ENCODE measurements at places on chromosomes 2 and 18.

- DNase-seq: peak; percentile 68
Observed at GRCh38 chr2:165794536-165794928, 485 bp upstream of the GALNT3 start.

DNA sequence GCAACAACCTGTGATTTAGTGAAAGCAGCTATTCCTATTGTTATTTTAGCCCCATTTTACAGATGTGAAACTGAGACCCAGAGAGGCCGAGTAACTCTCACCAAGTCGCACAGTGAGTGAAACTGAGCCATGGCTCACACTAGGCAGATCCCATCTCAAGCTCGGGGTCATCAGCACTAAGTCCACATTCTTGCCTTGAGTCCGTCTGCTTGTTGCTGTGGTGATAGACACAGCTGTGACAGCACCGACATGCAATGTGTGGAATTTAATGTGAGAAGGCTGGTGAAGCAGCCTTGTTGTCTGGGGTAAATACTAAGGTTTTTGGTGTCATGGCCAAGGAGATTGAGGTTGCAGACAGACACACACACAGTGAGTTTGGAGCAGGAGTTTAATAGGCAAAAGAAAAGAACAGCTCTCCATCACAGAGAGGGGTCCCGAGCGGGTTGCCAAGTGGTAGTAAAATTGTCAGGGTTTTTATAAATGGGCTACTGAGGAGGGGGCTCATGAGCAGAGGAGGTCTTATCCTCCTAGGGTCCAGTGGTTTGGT is 40.2 kb upstream of the GMCL1 start:
- DNase-seq: no peak

- DNase-seq: no peak
Observed at GRCh38 chr18:48557640-48558174, 18.9 kb downstream of the CTIF start.

DNA sequence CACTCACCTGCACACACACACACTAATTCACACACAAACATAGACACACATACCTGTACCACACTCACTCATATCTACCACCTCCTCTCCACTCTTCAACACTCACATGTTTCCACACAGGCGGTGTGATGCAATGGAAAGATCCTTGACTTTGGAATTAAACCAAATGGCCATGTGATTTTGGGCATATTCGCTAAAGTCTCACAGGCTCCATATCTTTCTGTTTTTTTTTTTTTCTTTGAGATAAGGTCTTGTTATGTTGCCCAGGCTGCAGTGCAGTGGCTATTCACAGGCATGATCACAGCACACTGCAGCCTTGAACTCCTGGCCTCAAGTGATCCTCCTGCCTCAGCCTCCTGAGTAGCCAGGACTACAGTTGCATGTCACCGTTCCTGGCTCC is 91.1 kb upstream of the MEX3C start:
- no peak for DNase-seq

DNA sequence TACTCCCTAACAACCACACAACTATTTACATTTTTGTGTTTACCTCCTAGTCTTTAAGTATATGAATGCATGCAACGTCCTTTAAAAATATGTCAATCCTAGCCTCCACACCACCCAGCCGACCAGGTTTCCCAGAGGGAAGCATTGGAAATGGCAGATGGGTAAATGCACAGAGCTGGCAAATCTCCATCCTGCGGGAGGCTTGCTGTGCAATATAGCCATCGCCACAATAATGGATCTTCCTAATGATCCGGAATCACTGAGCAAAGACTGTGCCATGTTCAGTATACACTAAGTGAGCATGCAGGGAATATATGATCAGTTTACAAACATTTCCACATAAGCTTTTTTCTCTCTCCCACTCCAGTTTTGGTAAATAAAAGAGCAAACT is 131.8 kb downstream of the NEDD4L start:
- DNase-seq: no peak

GRCh38 chr2:170685591-170685990 is 29.5 kb upstream of the SP5 start:
- DNase-seq: no peak

GRCh38 chr18:44733069-44733753 is 52.5 kb downstream of the SETBP1 start:
- no peak for DNase-seq

GRCh38 chr2:35116151-35116550 is 1239.4 kb upstream of the CRIM1 start:
- DNase-seq: no peak

GRCh38 chr2:20567159-20567925 is 83.6 kb downstream of the HS1BP3 start:
- no peak for DNase-seq

GRCh38 chr2:145038041-145038525 is 518.2 kb upstream of the ZEB2 start:
- DNase-seq: no peak

GRCh38 chr2:148751907-148752306 is 107.4 kb downstream of the EPC2 start:
- DNase-seq: no peak

GRCh38 chr2:36705326-36706020 is 9.0 kb downstream of the VIT start:
- no peak for DNase-seq

GRCh38 chr2:98664323-98664722 is 55.9 kb downstream of the UNC50 start:
- no peak for DNase-seq

- DNase-seq: no peak
Observed at GRCh38 chr18:56305583-56305982, 332.8 kb downstream of the TXNL1 start.

GRCh38 chr18:54423831-54424230 is 66.1 kb downstream of the C18orf54 start:
- DNase-seq: no peak

DNA sequence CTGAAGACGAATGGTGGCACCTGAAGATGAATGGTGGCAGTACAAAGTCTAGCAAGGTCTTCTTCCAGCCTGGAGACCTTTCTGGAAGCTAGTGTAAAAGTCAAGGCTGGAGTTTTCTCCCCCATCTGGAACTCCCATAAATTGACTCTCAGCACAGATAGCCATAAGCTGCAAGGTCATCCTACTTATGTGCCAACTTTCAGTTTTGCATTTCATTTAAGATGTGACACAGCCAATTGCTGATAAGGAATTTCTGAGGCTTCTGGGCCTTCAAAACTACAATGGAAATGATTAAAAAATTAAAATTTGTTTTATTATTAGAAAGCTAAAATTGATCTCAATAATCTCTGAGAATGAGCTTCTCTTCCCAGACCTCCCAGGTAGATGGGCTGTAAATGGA is 10.2 kb downstream of the XDH start:
- DNase-seq: no peak

DNA sequence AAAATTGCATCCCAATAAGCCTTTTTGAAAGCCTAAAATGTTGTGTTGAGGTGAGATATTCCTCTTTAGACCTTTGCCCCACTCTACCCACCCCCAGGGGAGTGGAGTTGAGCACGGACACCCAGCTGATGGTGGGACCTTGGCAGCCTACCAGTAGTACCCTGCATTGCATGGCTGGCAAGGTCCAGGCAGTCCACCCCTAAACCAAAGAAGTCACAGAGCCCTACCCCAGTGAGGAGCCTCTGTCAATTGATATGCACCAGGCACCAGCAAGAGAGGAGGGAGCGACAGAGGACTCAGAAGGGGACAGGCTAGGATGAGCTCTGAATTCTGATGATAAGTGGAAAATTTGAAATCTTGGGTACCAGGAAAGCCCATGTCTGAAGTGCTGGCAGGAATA is 38.6 kb downstream of the MARCO start:
- no peak for DNase-seq

- no peak for DNase-seq
Observed at GRCh38 chr2:142140434-142140845, 9.6 kb upstream of the LRP1B start.

- DNase-seq: no peak
Observed at GRCh38 chr2:218405746-218406208, 6.1 kb downstream of the CTDSP1 start.

DNA sequence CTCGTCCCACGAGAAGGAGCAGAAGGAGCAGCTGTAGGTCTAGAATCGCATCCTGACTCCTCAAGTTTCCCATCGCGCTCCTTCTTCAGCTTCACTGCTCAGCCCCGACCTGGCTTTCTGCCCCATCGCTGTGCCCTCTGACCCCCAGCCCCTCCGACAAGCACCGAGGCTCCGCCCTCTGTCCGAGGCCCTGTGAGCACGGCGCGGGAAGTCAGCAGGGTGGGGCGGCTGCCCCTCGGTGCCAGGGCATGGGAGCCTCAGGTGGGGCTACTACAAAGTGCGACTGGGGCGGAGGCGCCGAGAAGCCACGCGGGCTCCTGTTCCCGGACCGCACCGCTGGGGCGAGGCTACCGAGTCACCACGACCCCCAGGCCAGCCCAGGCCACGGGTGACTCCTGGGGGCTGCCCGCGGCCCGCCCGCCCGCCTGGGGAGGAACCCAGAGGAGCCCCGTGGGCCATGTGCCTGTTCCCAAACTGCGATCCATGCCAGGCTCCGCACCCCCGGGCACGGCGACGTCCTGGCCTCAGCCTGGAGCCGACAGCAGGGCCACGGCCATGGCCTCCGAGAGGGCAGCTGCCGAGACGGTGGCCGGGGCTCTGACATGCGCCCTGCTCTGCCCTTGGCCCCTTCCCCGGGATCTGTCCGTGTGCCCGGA is 36.6 kb upstream of the ID2 start:
- no peak for DNase-seq

GRCh38 chr18:79000997-79001396 is 21.4 kb downstream of the SALL3 start:
- DNase-seq: no peak

- no peak for DNase-seq
Observed at GRCh38 chr2:150141226-150142001, 346.1 kb downstream of the RND3 start.

DNA sequence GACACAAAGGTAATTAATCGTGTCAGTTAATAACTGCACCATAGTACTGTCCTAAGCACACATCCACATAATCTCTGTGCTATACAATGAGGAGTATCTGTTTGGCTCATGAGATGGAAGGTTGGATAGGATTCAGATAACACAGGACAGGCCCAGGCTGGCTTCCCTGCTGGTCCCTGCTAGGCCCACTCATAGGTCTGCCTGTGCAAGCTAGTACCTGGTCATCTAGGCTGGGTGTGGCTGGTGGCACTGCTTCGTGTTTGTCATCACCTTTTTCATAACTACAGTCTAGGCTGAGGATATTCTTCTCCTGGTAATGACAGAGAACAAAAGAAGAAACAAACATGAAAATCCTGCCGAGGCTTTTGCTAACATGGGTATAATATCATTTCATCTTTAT is 392.8 kb downstream of the TRIB2 start:
- no peak for DNase-seq

DNA sequence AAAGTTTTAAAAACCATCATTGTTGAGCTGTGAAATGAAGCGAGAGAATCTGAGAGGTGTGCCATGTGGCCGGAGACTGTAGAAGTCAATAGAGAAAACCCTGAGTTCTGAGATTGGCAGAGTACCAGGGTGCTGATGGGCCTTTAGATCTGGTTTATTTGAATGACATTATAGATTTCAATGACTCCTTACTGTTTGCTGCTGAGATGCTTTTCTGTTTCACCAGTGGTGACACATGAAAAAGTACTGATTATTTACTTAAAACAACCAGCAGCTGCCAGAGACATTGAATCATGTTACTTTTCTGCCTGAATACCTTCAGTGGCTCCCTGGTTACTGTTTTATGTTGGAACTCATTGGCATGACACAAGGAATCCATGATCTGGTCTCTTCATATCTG is 602.7 kb upstream of the ZNF804A start:
- DNase-seq: no peak

- peak; percentile 19 for DNase-seq
Observed at GRCh38 chr2:27118525-27119329, at the start of gene CGREF1. Gene CGREF1 (minus strand): TSS chr2:27119128. CDS start chr2:27104366, 14,762 bp downstream.

- DNase-seq: no peak
Observed at GRCh38 chr2:39741871-39742270, 37.2 kb downstream of the THUMPD2 start.

DNA sequence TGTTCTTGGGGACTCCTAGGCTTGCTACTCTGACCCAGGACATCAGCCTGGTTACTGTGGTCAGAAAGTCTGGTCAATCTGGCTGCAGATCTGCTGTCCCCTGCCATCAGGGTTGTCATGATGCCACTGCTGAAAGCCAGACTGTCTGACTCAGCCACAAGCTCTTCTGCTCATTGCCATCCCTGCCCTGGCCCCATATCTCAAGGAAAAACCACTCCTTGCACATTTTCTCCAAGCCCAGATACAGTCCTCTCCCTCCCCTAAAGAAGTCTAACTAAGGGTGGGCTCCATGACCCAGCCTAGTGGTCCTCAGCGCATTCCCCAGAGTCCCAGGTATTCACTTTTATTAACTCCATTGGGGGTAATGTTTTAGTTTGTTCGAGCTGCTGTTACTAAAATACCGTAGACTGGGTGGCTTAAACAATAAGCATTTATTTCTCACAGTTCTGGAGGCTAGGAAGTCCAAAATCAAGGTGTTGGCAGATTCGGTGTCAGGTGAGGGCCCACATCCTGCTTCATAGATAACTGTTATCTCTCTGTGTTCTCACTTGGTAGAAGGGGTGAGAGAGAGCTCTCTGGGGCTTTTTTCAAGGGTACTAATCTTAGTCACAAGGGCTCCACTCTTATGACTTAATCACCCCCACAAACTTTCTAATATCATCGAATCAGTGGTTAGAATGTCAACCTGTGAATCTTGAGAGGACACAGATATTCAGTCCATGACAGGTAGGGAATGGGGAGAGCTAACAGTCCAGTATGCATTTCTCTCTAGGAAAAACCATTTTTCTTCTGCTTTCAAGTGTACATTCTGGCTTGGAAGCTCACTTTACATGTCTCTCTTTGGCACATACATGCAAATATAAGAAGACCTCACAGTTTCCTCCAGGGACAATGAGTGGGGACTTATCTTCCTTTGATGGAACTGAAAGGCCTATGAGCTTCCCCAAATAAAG is 94.8 kb upstream of the CXCR4 start:
- DNase-seq: peak; percentile 53

DNA sequence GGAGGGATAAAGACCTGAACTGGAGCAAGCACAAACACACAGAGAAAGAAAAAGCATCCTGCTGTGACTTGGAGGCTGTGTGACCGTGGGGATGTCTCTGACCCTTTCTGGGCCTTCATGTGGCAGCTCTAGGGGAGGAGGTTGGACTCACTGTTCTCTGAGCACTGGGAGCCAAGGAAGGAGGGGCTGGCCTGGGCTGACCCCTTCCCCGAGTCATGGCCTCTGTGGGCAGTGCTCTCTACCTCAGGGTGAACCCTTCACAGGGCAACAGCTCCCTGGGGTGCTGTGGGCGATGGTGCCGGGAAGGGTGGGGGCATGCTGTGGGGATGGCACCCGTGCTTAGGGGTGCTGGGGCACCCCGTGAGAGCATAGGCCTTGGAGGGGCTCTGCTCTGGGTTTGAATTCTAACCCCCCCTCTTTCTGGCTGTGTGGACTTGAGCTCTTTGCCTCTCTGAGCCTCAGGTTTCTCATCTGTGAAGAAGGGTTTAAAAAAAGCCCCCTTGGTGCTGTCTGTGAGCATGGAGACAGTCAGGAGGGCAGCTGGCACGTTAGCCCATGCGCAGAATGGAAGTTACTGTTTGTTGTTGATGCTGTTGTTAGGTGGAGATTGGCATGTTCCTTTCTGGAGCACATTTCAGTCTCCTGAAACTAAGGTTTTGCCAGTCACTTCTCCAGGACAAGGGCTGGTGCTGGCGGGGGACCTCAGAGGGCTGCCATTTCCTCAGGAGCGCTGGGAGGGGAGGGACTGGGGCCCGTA is 700 bp downstream of the TOGARAM2 start:
- no peak for DNase-seq

Data from germinal center (tissue), 1 donor.